ENCODE measurements at places on chromosomes 1 and 21. TPM values are rescaled to one million over a fixed set of nuclear protein-coding genes. Genes with fewer than 3 reads are reported as not detected.

TNFAIP8L2 gene
- 0.99 TPM for total RNA-seq

HHIPL2 gene
- 6.0 TPM for total RNA-seq

DNA sequence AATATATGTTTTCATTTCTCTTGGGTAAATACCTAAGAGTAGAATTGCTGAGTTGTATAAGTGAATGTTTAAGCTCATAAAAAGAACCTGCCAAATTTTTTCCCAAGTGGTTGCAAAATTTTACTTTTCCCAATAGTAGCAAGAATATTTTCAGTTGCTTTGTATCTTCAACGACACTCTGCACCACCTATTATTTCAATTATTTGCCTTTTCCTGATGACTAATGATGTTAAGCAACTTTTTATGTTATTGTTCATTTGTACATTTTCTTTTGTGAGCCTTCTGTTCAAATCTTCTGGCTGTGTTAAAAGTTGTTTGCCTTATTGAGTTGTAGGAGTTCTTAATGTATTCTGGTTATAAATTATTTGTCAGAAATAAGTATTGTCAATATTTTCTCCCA is 299.1 kb upstream of the NRIP1 start:
- no peak for DNase-seq

CSRP1 gene
- total RNA-seq: 123 TPM

VWA5B1 gene
- total RNA-seq: 13.1 TPM

All from testis (tissue), 5 donors.